Aorta (tissue), 5 donors: ENCODE measurements at places on chromosomes 6 and 20. TPM values are rescaled to one million over a fixed set of nuclear protein-coding genes. Genes with fewer than 3 reads are reported as not detected.

Gene TMEM170B
- total RNA-seq = 7.3 TPM

Gene RNF39
- total RNA-seq = not detected

Gene SCGN
- total RNA-seq = not detected

Gene POU3F2
- not detected for total RNA-seq

Gene RPL10A
- 834 TPM for total RNA-seq

Gene BCAS1
- 2.5 TPM for total RNA-seq

Gene CFB
- 56.7 TPM for total RNA-seq

Gene LY6G6C
- not detected for total RNA-seq

Gene TBXT
- not detected for total RNA-seq

Gene ARHGAP18
- total RNA-seq = 24.4 TPM

DNA sequence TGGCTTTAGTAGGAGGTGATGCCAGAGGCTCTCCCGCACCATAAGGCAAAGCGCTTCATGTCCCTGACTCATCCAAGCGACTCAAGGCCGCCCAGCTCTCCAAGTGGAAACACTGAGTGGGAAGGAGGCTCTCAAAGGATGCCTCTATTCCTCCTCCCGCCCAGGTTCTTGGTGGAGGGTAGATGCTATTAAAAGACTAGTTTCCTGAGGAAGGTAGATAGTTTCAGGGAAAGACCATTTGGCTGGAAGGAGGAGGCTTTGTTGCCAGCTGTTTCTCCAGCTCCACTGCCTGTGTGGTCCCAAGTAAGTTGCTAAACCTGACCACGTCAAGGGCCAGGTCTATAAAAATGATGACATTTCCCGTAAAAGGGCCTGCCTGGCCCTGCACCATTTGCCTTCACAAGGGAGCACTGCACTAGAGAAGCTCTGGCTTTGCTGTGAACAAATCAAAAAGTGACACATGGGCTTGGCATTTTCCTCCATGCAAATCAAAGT is 48.2 kb downstream of the GMDS start:
- no peak overlapping the region for H3K4me3 ChIP-seq
- no peaks in the 10 kb centered on the region for H3K27me3 ChIP-seq
- no peaks in the 10 kb centered on the region for H3K36me3 ChIP-seq
- H3K27ac ChIP-seq = no peak overlapping the region
- peak; percentile 78 for DNase-seq

- no peaks in the 10 kb centered on the region for H3K27me3 ChIP-seq
- H3K4me3 ChIP-seq = no peak overlapping the region
- H3K36me3 ChIP-seq = no peaks in the 10 kb centered on the region
- no peak for DNase-seq
These were observed 811.1 kb downstream of the EYS start for GRCh38 chr6:64895945-64896344.

DNA sequence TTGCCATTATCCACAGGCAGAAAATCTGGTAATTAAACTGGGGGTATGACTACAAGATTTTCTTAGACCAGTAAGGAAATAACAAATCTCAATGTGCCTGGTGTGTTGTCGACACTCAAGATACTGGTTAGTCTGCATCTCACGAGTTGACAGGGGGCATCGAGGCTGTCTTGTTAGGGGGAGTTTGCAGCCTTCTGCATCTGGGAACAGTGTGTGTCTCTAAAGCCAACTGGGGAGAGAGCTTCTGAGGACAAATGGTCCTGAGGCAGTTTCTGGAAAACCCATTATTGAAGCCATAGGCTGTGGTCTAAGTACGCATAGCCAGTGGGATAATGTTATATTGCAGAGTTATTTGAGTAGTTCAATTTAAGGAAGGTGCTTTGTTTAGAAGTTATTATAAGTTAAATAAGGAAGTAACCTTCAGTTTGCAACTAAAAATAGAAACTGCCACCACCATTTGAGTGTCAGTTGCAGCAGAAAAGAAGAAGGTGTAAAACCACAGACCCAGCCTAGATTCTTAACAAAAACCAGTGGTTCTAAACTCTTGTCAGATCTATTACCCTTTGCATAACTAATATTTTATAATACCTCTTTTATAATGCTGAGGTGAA is 15.4 kb upstream of the MAPK13 start:
- peaks cover 2% of the 10 kb centered on the region for H3K36me3 ChIP-seq
- no peaks in the 10 kb centered on the region for H3K4me1 ChIP-seq
- no peaks in the 10 kb centered on the region for H3K27me3 ChIP-seq
- no peak overlapping the region for H3K4me3 ChIP-seq
- DNase-seq = no peak
- no peak overlapping the region for H3K27ac ChIP-seq

GRCh38 chr20:62494537-62494936 is 18.7 kb upstream of the GATA5 start:
- H3K27ac ChIP-seq = no peak overlapping the region
- no peaks in the 10 kb centered on the region for H3K36me3 ChIP-seq

GRCh38 chr6:62285612-62286469 is at the start of gene KHDRBS2:
Gene KHDRBS2 (minus strand): TSS chr6:62286225.
- H3K4me3 ChIP-seq = no peak within 1 kb of the TSS
- DNase-seq = peak; percentile 91

DNA sequence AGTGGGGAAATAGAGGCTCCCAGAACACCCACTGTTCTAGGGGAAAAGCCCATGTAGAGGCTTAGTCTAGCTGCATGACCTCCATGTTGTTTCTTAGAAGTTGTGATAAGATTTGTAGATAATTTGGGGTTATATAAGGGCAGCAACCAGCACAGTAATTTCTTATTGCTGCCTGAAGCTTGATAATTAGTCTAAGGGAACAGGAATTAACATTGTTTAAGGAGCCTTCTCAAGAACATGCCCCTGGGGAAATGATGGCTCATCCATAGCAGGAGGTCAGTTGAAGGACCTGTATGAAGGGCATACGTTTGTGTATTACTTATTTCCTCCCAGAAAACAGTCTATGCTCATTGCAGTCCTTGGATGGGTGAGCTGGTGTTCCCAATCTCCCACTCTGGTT is 170.7 kb upstream of the SCGN start:
- H3K27ac ChIP-seq = no peak overlapping the region
- H3K27me3 ChIP-seq = no peaks in the 10 kb centered on the region
- peaks cover 5% of the 10 kb centered on the region for H3K36me3 ChIP-seq
- no peak for DNase-seq

- H3K4me1 ChIP-seq = no peaks in the 10 kb centered on the region
- no peak for DNase-seq
- H3K36me3 ChIP-seq = no peaks in the 10 kb centered on the region
- H3K27ac ChIP-seq = no peak overlapping the region
- H3K27me3 ChIP-seq = no peaks in the 10 kb centered on the region
These were observed 248.8 kb downstream of the ERMARD start for GRCh38 chr6:170000071-170000843.

GRCh38 chr6:38320358-38320757 is 319.4 kb downstream of the BTBD9 start:
- no peak overlapping the region for H3K27ac ChIP-seq
- H3K27me3 ChIP-seq = no peaks in the 10 kb centered on the region
- no peaks in the 10 kb centered on the region for H3K36me3 ChIP-seq
- no peak for DNase-seq
- no peak overlapping the region for H3K4me3 ChIP-seq

- no peaks in the 10 kb centered on the region for H3K27me3 ChIP-seq
- no peak overlapping the region for H3K4me3 ChIP-seq
- H3K4me1 ChIP-seq = no peaks in the 10 kb centered on the region
- no peak overlapping the region for H3K27ac ChIP-seq
- no peak for DNase-seq
These were observed 66.9 kb upstream of the CDH4 start for GRCh38 chr20:61185181-61185580.

- no peak for DNase-seq
- H3K27me3 ChIP-seq = no peaks in the 10 kb centered on the region
These were observed 103.4 kb downstream of the LRRC1 start for GRCh38 chr6:53898026-53898795.

DNA sequence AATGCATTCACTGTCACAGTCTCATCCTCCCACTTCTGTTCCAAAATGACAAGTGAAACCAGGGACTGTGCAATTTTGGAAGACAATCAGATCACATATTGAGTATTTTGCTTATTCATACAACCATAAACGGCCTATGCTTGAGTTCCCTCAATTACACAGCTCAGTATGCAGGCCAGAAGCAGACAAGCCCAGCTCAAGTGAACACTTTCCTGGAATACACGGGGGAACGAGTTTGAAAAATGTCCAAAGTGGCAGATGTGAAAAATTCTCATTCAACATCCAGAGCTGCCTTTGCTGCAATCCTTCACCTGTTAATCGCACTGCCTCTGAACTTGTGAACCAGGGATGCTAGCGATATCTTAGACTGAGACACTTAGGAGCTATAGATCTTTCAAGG is 190.2 kb downstream of the COL9A1 start:
- DNase-seq = no peak
- no peaks in the 10 kb centered on the region for H3K4me1 ChIP-seq
- no peak overlapping the region for H3K4me3 ChIP-seq

DNA sequence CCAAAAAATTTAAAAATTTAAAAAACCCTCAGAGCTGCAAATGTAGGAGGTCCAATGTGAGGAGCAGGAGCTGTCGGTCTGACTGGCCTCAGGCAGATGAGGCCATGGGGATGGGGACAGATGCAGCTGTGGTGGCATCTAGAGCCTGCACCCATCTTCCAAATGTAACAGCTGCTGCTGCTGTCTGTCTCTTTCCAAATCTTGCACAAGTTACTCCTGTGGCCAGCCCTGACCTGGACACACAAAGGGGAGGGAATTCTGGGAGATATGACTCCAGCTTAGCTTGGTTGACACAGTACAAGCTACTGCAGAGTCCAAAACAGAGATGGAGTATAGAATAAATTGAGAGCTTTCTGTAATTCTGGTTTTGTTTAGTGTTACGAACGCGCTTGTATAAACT is 115.2 kb downstream of the PRND start:
- H3K27me3 ChIP-seq = no peaks in the 10 kb centered on the region
- no peak for DNase-seq
- H3K4me3 ChIP-seq = no peak overlapping the region
- peaks cover 2% of the 10 kb centered on the region for H3K36me3 ChIP-seq

- H3K4me3 ChIP-seq = no peak overlapping the region
- H3K4me1 ChIP-seq = no peaks in the 10 kb centered on the region
- DNase-seq = peak; percentile 58
- no peaks in the 10 kb centered on the region for H3K36me3 ChIP-seq
These were observed 2.1 kb downstream of the ZNF341 start for GRCh38 chr20:33733654-33734576.

- H3K36me3 ChIP-seq = no peaks in the 10 kb centered on the region
- no peak overlapping the region for H3K27ac ChIP-seq
- no peaks in the 10 kb centered on the region for H3K4me1 ChIP-seq
These were observed 50.4 kb downstream of the GNAS-AS1 start for GRCh38 chr20:58800134-58800871.

- no peaks in the 10 kb centered on the region for H3K36me3 ChIP-seq
- no peak for DNase-seq
- no peak overlapping the region for H3K27ac ChIP-seq
- H3K4me3 ChIP-seq = no peak overlapping the region
- no peaks in the 10 kb centered on the region for H3K4me1 ChIP-seq
These were observed 164.2 kb upstream of the AKAP12 start for GRCh38 chr6:151075527-151075926.

DNA sequence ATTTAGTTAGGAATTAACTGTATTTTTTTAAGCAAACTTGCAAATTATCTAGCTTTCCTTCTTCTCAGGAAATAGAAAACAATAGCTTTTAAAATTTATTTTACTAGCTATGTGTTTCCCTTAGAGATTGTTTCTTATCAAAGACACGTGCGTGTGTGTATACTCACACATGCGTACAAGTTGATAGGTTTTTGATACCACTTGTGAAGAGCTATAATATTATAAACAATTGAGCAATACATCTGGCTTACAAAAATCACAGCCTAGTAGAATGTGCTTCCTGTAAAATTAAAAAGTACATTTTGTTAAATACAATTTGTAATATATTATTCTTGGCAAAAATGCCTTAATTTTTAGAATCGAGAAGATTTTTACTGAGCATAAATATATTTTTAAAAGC is 33.9 kb downstream of the COL12A1 start:
- no peak overlapping the region for H3K4me3 ChIP-seq
- no peak for DNase-seq
- no peaks in the 10 kb centered on the region for H3K27me3 ChIP-seq
- peaks cover 2% of the 10 kb centered on the region for H3K36me3 ChIP-seq

DNA sequence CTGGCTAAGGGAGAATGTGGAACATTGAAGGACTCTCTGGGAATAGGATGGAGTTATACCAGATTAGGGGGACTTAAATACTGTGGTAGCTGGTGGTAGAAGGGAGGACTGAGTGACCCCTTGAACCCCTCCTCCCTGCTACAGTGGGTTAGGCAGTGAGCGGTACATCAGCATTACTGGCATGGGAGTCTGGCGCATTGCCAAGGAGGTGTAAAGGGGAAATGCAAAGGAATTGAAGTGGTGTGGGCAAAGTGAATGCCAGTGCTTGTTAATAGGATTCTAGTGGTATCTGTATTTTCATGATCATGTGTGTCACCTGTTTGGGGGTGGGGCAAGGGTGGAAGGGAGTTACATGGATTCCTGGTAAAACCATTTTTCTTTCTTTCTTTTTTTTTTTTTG is 60.1 kb downstream of the GFRA4 start:
- H3K27ac ChIP-seq = no peak overlapping the region
- no peaks in the 10 kb centered on the region for H3K4me1 ChIP-seq
- H3K36me3 ChIP-seq = peaks cover 9% of the 10 kb centered on the region

DNA sequence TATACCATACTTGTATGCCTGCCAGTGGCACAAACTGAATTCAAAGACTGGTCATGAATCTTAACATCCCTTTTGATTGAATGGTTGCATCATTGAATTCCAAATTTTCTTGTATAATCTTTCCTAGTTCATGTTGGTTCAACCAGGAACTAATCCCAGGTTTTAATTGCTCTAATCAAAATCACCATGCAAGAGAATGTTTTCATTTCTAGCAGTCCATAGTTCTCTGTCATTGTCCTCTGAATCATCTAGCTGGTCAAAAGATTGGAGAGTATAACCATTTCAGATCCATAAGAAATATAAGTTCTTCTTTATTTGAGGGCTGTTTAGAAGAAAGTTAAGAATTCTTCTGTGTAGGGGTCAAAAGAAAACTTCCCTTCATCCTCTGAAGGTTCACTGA is 57.2 kb downstream of the ZNF292 start:
- H3K27me3 ChIP-seq = no peaks in the 10 kb centered on the region
- H3K4me1 ChIP-seq = no peaks in the 10 kb centered on the region
- DNase-seq = no peak
- no peak overlapping the region for H3K27ac ChIP-seq
- no peak overlapping the region for H3K4me3 ChIP-seq

DNA sequence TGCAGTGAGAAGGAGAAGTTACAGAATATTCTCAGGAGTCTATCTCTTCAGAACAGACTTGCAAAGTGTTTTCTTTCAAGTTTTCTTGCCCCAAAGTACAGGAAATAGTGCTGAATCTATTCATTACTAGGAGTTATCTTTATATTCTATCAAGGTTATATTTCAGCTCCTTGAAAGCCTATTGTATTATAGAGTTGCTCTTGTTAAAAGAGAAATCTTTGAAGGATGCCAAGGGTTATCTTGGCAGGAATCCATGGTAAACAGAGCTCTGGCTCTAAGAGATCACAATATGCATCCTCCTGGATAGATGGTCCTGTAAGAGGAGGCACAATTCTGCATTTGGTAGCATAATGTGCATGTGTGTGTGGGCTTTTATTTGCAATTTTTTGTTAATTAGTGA is 21.2 kb upstream of the SNRPB2 start:
- no peaks in the 10 kb centered on the region for H3K36me3 ChIP-seq
- DNase-seq = no peak
- no peak overlapping the region for H3K27ac ChIP-seq

- no peak overlapping the region for H3K27ac ChIP-seq
- no peaks in the 10 kb centered on the region for H3K4me1 ChIP-seq
- no peak for DNase-seq
- no peak overlapping the region for H3K4me3 ChIP-seq
These were observed 14.5 kb downstream of the TAF4 start for GRCh38 chr20:62051144-62051543.

- no peaks in the 10 kb centered on the region for H3K36me3 ChIP-seq
- no peak overlapping the region for H3K4me3 ChIP-seq
- no peak for DNase-seq
- H3K27me3 ChIP-seq = no peaks in the 10 kb centered on the region
- H3K27ac ChIP-seq = no peak overlapping the region
These were observed 332.6 kb upstream of the MANEA start for GRCh38 chr6:95244751-95245150.
